ENCODE measurements at places on chromosomes 13 and 19.

DNA sequence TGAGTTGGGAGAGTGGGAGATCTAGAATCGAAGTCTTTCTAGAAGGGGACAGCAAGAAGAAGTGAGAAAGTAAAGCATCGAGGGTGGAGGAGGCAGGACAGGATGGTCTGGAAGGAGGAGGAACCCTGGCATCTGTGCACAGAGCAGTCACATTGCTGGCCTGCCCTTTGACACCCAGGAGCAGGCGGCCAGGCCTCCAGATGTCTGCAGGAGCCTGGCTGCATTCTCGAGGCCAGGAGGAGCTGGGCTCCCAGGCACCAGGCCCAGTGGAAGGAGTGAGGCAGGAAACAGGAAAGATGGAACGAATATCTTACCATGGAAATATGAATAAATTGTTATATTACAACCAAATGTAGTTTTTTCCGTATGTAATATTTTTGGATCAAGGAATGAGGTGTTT, 27.7 kb upstream of the ARGLU1 start:
- no peak for DNase-seq

- no peak for DNase-seq
Observed at GRCh38 chr19:33878910-33879810, 82.5 kb downstream of the KCTD15 start.

DNA sequence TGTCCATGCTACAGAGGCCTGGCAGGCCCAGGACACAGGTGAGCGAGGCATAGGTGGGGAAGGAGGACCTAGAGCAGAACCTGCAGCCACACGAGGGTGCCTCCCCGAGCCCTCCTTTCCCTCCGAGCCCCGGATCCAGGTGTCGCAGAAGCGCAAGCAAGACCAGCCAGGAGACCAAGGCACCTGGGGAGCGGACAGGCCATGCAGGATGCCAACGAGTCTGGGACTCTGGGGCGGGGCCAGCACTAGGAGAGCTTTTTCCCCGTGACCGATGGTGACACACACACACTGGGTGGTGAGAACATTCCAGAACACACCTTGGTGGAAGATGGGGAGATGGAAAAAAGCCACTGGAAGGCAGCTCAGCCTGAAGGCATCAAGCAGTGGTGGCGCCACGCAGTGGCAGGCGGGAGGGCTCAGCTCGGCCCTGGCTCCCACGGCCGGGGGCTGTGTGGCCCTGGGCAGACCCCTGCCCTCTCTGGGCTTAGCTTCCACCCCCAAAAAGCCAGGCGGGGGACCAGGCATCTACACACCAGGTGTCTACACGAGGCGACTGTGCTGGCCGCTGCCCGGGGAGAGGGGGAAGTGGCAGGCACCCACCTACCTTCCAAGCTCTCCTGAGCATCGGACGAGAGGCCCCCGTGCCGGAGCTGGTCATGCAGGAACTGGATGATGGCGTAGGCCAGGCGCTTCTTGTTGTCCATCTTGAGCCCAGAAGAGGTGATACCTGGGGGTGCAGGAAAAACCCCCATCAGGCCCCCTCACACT, 14.5 kb downstream of the SGTA start:
- DNase-seq = no peak

DNA sequence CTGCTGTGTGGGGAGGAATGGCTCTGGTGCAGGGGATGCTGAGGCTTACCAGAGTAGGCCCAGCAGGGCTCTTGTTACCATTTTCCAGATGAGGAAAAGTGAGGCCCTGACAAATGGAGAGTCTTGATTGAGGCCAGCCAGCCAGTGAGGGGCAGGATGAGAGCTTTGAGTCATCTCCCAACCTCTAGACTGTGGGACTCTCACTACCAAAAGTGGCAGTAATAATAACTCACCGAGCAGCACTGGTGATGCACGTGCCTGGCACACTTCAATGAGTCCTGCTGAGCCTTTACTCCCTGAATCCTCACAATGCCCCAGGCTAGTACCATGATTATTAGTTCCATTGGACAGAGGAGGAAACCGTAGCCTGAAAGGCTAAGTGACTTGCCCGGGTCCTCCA, 7.8 kb downstream of the CIC start:
- no peak for DNase-seq

DNA sequence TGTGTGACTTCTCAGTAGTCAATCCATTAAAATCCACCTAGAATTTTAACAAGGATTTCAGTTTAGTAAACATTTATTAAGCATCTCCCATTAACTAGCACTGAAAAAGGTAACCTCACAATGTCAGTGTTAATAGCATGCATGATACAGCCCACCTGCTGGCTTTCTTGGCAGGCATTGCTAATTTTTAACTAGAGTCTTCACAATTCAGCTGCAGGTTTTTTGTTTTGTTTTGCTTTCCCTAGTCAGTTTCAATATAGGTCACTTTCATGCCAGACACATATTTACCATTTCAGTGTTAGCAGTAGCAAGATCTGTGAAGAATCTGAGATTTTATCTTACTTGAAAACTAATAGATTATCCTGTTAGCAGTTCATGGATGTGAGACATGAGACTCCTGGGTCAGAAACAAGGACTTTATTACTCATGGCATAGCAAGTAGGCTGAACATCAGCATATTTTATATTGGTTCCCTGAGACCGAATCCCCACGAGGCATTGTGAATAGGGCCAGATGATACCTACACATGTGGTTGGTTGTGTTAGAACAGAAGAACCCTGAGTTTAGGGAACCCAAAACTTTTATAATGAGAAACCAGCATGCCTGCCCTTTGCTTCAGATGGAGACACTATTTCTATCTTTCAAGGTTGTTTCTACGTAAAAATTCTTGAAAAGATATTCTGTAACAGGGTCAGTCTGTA, 198.0 kb upstream of the HTR2A start:
- no peak for DNase-seq

DNA sequence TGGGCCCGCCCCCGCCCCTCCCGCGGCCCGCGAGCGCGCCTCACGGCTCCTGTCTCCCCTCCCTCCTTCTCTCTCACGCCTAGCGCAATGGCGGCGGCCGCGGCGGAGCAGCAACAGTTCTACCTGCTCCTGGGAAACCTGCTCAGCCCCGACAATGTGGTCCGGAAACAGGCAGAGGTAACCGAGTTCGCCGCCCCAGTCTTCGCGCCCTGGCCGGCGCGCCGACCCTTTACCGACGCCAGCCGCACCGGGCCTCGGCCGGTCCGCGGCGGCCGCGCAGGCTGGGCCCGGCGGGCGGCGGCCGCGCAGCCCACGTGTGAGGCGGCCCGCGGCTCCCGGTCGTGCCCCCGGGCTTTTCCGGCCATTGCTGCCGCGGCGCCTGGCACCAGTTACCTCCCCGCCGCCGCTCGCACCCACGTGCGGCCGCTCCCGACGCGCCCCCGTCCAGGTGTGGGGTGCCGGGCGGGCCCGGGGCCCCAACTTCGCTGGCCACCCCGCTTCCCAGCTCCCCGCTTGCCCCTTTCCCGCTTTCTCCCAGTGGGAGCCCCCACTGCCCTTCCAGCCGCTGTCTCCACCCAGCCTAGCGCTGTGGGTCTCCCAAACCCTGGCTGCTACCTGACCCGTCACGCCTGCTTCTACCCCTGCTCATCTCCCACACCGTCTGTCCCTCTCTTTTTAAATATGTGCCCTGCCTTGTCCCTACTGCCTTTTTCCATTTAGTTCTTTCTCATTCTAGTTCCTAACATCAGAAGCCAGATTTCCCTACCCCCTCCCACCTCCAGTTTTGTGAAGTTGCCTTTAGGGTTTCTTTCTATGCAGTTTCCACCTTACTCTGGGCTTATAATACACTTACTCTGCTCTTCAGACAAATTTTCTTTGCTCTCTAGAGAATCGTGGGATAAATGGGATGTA, 23.4 kb downstream of the IPO5 start:
- DNase-seq = peak; percentile 42

GRCh38 chr19:1747285-1748114, 5.8 kb upstream of the ONECUT3 start:
- no peak for DNase-seq

- no peak for DNase-seq
Observed at GRCh38 chr13:114309806-114310410, 4.4 kb upstream of the CHAMP1 start.

- DNase-seq = peak; percentile 95
Observed at GRCh38 chr19:45691516-45692186, at the start of gene SNRPD2. SNRPD2 (minus strand) TSS chr19:45691953; CDS start chr19:45691888, 65 bp downstream.

- DNase-seq = no peak
Observed at GRCh38 chr19:17035842-17036424, 9.3 kb upstream of the CPAMD8 start.

DNA sequence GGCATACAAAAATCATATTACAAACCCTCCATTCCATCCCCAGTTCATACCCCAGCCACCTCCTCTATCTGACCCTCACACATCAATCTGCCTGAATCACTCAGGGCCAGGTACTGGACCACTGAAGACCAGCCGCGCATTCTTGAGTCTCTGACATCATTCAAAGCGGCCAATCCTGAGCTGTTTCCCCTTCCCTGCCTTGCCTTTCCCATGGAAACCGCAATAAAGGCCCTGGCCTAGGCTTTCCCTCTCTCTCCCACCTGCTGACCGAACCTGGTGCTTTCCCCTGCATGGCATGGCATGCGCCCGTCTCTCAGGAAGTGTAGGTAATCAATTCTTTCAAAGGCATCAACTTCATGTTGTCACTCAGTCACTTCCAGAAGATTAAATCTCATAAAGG, 17.7 kb upstream of the HIF3A start:
- no peak for DNase-seq

GRCh38 chr19:47541518-47541917, 26.7 kb upstream of the NAPA start:
- DNase-seq = no peak

GRCh38 chr19:17659996-17660395, 28.2 kb downstream of the UNC13A start:
- no peak for DNase-seq

GRCh38 chr19:13573056-13573667, 66.9 kb upstream of the CACNA1A start:
- no peak for DNase-seq

GRCh38 chr19:6589711-6590257, 1.2 kb downstream of the CD70 start:
- DNase-seq = no peak

DNA sequence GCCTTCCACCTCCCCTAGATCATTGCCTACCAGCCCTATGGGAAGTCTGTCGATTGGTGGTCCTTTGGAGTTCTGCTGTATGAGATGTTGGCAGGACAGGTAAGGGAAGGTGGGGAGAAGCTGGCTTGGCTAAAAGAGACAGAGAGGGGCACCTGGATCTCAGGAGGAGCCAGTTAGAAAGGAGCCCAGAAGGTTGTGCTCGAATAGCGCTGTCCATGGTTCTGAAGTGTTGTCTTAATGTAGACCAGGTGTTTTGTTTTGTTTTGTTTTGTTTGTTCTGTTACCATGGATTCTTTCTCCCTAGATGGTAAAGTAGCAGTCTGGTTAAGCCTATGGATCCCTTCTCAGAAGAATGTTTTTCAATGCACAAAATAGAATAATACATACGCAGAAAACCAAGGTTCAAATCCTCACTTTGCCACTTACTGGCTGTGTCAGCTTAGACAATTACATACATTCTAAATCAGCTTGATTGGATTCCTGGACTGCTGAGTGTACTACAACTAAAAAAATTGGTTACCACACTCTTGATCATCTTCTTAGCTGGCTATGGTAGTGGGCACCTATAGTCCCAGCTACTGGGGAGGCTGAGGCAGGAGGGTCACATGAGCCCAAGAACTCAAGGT, 5.9 kb upstream of the CACNG7 start:
- DNase-seq = no peak

GRCh38 chr13:73835138-73835721, 299.0 kb downstream of the KLF12 start:
- DNase-seq = no peak
